Keratinocyte (primary cell): ENCODE measurements at places on chromosomes 4 and X.

GRCh38 chrX:24306440-24306839, 7.4 kb downstream of the SUPT20HL2 start:
- DNase-seq, result no peak

DNA sequence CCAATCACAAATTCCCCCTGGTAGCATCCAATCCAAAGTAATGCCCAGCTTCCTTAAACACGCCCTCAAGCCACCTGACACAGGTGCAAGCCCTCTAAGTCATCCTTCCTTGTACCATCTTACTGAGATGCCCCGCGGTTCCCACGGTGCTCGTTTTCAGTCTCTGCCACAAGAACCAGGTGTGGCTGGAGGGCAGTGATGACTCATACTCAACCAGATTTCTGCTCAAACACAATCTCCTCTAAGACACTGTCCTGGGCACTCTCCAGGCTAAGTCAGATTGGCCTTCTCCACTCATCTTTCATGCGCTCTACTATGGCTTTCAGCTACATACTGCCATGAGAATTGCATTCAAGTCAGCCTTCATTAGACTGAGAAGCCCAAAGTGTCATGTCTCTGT, 3.5 kb downstream of the SH3KBP1 start:
- DNase-seq, result no peak

- no peak for DNase-seq
Observed at GRCh38 chr4:153372967-153373562, 28.6 kb downstream of the MND1 start.

DNA sequence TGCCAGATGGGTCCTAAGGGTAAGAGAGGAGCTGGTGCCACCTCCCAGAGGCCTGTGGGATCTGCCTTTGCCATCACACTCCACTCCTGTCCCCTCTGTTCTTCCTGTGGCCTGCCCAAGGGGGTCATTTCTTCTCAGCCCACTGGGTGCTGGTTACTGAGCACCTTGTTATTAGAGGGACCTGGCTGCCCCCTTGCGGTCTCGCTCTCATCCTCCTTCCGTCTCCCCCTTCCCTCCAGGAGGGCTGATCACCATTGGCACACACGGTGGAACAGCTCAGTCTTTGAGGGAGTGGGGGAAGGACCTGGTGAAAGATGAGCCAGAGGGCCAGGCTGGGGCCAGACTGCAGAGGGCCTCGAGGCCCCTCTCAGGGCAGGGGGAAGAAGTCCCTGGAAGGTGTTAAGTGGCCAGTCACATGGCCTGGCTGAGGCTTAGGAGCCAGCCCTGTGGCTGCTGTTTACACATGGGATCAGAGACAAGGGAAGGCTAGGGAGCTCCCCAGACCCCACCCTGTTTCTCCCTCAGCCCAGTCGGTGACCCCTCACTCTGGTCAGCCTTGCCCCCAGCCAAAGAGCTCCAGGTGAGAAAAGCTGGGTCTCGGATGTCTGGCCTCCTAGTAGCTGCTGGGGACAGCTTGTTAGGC, 68.1 kb downstream of the MTMR1 start:
- no peak for DNase-seq

DNA sequence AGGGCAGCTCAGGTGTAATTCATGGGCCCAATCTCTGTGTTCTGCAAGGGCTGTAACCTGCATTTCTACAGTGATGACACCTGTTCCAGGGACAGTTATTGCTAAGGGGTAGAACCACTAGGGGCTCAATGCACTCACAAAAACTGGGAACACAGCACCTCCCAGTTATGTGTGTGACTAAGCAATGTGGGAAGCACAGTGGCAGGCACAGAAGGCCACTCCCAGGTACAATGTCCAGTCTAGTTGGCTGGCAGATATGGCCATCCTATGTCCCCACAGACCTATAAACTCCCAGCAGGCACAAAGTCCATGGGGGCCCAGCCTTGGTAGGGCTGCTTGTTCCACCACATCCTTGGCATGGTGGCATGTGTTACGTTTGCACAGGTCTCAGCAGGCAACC, 25.7 kb downstream of the CXCL13 start:
- DNase-seq, result no peak

DNA sequence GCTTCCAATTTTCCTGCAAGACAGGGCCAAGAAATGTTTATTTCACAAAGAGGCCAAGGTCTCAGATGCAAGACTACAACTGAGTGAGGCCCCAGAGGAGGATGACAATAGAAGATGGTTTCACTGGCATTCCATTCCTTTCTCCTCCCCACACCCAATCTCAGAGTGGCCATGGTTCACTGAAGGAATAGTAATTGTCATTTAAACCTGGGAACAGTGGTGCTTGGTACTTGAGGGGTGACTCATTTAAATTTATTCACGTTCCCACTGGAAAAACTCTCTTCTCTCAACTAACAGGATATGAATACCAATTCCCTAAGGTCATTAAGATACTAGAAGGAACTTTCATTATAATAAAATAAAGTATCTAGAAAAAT, 35.3 kb upstream of the CXCL8 start:
- DNase-seq, result no peak

DNA sequence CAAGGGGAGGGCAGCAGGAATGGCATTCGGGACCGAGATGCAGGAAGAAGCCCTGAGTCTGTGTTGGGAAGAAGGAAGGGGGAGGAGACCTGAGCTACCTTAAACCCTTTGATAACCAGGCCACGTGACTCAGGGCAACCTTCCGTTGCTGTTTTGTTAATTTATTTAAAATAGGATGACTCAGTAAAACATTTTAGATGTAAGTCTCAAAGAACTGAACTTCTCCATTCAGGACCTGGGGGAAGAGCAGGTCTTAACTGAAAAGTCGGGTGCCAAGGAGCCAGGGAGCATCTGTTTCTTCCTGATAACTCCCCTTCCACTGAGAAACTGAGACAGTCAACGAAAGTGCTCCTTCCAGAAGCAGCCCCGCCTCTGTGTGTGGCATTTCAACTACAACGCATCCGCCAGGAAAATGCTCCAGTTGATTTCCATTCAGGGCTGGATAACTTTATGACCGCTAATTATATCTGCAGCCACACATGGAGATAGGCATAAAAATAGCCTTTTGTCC, 88.0 kb downstream of the IRF2 start:
- no peak for DNase-seq

DNA sequence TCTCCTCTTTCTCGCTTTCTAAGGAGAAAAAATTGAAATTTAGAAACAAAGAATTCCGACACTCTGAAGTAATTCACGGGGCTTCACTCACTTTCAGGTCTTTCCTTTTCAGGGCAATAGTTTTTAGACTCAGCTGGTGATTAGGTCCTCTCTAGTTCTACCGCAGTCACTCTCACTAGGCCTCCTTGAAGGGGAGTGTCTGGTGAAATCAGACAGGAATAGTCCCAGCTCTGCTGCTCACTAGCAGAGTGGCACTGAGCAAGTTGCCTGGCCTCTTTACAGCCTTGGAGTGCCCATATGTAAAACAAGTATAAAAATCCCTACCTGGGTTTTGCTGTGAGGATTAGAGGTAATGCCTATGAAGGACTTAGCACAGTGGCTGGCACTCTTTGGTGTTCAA, 64.1 kb downstream of the NEUROG2 start:
- DNase-seq, result no peak

DNA sequence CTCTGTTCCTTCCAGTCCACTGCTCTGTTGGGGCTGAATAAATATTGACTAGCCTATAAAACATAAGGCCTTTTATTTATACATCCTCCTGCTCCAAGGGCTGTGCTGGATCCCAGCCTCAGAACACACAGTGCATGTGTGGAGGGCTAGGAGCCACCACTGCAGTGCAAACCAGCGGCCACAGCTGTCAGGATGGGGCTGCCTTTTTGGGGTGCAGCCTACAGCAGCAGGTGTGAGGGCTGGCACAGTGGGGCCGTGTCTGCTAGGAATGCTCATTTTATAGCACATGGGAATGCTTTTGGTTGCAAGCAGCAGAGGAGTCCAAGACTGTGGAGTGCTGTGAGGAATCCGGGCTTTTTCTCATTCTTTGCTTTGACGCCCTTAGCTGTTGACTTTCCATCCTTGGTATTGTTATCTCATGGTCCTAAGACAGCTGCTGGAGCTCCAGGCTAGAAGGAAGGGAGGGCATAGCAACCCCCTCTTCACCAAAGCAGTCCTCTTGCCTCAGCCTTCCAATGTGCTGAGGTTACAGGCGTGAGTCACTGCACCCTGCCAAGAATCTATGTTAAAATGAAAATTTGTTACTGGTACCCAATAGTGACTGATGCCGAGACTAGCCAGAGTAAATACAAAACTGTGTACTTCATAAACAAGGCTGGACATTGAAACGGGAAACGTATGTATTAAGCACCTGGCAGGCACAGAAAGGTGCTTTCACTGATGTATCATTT, 334.3 kb upstream of the GATB start:
- no peak for DNase-seq

DNA sequence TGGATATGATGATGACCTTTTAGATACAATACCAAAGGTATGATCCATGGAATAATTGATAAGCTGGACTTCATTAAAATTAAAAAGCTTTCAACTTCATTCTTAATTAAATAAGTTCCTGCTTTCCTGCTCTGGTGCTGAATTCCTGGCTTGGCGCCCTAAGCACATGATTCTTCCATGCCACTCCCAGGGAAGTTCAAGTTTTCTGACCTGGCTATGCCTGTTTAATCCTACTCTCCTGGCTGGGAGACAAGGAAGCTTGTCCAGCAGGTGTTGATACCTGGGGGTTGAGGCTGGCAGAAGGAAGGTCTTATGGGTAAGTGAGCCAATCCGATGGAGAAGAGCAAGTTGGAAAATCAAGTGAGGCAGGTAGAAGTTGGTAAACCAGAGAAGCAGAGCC, 24.3 kb downstream of the XKRX start:
- no peak for DNase-seq

- no peak for DNase-seq
Observed at GRCh38 chrX:86103061-86103460, 45.2 kb upstream of the DACH2 start.

GRCh38 chr4:133982533-133983224, 218.9 kb downstream of the PABPC4L start:
- no peak for DNase-seq

- DNase-seq, result no peak
Observed at GRCh38 chr4:189779281-189779980, 161.2 kb upstream of the FRG1 start.

- DNase-seq, result no peak
Observed at GRCh38 chr4:161376275-161376674, 787.5 kb downstream of the FSTL5 start.

DNA sequence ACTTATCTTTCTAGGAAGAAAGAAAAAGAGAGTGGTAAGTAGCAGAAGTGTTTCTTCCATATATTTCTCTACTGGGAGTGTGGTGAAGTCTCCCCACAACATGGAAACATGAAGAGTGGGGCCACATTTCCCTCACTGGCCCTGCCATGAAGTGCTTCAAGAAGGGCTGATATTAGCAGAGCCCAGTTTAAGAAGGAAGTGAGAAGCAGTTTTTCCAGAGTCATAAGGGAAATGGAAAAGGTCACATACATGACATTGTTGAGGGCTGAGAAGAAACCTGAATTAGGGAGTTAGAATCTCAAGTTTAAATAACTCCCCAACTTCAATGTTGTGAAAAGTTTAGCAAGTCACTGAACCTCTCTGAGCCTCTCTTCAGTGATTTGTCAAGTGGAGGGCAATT, 171.9 kb upstream of the RBPJ start:
- no peak for DNase-seq

DNA sequence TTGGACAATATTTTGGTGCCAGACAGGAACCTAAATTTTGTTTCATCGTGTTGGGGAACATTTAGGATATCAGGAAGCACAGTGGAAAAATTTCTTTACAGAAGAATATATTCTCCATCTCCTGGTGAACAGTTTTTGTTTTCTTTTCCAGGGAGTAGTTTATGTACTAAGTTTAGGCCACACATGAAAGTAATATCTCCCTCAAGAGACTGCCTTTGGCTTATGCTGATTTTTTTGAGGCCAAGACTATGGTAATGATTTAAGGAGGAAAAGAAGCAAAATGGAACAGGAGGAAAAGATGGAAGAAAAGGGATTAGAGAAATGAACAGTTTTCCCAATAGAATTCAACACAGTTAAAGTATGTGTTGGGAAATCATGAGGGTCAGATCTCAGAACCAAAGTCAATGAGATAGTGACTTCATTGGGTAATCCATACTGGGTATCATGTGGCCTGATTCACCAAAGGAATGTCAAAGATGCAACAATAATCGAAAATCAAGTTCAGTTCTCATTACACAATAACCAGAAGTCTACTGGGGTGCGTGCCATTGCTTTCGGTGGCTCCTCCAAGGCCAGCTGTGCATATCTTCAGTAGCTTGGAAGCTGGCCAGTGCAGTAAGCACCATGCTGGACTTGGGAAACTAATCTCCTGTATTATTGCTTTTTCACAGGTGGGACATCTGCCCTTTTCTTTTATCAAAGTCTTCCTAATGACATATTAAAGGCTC, 234.8 kb downstream of the COL25A1 start:
- DNase-seq, result no peak

DNA sequence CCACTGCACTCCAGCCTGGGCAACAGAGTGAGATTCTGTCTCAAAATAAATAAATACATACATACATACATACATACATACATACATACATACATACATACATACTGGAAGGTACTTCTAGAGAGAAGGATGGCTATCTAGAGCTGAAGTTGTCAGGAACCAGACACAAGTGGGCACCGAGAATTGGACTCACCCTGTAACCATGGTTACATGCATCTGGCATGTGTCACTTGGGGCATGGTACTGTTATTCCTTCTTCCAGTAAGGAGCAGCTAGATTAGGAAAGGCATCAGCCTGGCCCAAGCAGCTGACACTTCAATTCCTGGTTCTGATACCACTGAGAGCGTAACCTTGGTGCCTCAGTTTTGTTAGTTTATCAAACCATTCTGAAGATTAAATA, 127.1 kb downstream of the SH3KBP1 start:
- no peak for DNase-seq

DNA sequence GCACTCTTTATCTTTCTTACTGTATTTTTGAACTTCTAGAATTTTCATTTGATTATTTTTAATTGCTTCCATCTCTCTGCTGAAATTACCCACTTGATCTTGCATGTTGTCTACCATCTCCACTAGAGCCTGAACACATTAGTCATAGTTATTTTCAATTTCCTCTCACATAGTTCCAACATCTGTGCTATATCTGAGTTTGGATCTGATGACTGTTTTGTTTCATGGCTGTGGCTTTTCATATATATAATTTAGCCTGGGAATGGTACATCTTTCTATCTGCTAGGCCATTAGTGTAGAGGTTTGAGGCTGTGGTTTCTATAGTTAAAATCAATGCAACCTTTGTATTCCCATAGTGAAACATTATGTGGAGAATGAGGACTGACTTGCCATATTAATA, 33.2 kb downstream of the NPY2R start:
- DNase-seq, result no peak

- DNase-seq, result no peak
Observed at GRCh38 chrX:51296138-51296537, 36.5 kb upstream of the NUDT10 start.

DNA sequence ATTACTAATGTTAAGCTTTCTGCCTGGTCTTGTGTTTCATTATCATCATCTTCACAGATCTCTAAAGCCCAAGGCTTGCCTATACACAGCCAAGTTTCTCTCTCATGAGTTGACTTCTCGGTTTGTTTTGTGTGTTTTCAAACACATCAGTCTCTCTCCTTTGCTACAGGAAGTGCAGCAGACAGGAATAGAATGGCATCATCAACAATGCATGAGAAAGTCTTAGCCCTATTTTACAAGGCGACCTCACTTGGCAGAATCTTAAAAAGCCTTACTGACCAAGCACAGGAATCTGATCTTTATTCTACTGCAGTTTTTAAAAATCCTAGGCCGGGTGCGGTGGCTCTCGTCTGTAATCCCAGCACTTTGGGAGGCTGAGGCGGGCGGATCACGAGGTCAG, 36.8 kb downstream of the CC2D2A start:
- no peak for DNase-seq
